ENCODE measurements at places on chromosomes 16 and 17.

GRCh38 chr17:29980261-29980660 is 38.8 kb downstream of the EFCAB5 start:
- DNase-seq: no peak

DNA sequence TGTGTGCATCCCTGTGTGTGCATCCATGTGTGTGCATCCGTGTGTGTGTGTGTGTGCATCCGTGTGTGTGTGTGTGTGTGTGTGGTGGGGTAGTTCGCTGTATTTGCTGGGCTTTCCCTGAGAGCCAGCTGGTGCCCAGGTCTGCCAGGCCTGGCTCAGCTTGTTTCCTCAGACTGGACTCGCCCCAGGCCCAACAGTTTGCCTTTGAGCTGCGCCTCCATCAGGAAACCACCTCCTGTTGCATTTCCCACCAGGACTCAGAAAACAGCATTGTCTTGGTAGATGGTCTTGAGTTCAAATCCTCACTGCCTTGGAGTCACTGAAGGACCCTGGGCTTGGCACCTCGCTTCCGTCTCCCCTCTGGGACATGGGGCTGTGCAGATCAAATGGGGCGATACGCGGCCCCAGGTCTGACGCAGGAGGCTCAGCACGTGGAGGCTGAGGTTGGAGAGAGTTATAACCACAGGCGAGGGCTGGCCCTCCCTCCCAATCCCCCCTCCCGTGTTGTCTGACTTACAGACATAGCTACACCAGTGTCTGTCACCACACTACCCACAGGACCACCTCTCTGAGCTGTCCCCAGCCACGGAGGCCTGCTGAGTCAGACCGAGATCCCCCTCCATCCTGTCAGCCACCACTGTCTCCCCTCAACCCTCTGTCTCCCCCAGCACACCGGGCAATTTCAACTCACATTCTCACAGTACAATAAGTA is 4.7 kb downstream of the ITGAE start:
- no peak for DNase-seq

- DNase-seq: no peak
Measured at GRCh38 chr16:14606102-14606501, 24.0 kb downstream of the PARN start.

DNA sequence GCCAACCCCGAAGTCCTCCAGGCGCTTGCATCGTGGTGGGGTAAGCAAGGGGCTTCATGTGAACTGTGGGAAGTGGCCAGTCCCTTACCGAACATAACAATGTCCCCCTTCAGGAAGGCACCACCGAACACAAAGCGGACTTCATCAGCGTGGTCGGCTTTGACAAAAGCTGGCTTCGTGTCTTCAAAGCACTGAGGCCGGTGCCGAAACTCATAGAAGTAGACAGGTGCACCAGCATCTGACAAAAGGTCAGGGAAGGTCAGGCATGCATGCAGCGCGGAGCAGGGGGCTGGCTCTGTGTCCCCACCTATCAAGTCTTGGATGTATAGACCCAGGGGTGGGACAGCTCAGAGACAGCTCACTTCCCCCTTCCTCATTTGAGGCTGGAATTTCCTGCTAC is 16.6 kb upstream of the CES1 start:
- DNase-seq: no peak

GRCh38 chr17:50847566-50847965 is 12.2 kb downstream of the WFIKKN2 start:
- DNase-seq: no peak

- no peak for DNase-seq
Measured at GRCh38 chr17:30222721-30223175, 12.7 kb downstream of the SLC6A4 start.

DNA sequence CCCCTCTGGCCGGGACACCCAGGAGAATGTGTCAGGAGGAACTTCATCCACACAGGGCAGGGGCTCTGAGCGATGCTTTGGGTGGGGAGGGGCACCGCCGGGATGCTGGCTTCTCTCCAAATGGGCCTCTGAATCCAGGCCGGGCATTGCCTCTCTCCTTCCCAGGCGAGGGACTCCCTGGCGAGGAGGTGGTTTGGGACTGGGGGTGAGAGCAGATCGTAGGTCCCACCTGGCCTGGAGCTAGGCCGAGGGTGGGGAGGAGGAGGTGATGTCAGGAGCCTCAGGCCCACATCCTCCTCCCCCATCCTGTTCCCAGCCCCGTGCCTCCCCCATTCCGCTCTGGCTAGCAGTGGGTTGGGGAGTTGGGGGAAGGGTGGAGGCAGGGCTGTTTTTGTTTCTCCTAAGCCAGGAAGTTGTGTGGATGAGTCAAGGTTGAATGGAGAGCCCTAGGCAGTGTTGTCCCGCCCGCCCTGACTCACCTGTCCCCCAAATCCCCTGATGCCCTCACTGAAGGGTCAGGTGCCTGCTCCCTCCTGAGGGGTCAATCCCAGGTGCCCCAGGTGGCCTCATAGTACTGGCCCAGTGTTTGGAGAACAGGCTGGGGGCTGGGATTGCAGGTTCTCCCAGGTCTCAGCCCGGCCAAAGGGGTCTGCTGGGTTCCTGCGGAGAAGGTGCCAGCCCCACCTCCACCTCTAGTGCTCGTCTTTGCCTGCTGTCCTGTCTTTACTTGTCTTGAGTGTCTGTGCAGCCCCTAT is 2.8 kb downstream of the GRB7 start:
- DNase-seq: no peak

All from muscle of back (tissue), 13 donors.